Stimulated activated naive CD8-positive, alpha-beta T cell treated with anti-CD3 and anti-CD28 coated beads, Interleukin-15, amount 100 ng/mL, for 72 hours (primary cell): ENCODE measurements at places on chromosomes 13 and 19.

DNA sequence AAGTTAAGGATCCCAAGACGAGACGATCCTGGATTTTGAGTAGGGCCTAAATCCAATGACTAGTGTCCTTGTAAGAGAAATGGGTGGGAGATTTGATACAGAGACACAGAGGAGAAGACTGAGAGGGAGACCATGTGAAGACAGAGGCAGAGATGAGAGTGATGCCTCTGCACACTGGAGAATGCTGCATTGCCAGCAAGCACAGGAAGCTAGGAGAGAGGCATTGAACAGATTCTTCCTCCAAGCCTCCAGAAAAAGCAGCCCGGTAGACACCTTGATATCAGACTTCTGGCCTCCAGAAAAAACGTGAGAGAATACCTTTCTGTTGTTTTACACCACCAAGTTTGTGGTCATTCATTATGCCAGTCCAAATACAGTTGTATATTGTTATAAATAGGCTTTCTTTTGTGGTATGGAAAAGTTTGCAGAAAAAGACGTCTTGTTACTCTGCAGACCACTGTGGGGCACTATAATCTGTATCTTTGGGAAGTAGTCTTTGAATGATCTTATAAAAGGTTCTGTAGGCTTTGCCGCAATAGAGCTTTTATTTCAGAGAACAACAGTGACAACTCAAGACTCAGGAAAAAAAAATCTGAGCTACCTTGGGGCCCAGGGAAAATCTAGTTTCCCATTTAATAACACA is 17.9 kb upstream of the RFC3 start:
- DNase-seq: no peak

DNA sequence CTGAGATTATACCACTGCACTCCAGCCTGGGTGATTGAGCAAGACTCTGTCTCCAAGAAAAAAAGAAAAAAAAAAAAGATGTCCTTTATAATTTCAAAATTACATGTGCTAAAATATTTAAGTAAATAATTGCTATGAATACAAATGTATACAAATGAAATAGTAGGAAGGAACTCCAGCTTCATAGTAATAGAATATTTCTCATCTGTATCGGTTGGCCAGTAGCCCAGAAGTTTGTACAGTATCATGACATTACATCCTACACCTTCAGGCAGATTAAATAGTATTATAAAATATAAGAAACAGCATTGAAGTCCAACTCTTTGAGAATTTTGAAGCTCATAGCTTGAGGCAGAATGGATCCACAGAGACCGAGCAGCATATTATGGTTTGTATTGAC is 36.5 kb upstream of the CLDN10 start:
- DNase-seq: no peak

DNA sequence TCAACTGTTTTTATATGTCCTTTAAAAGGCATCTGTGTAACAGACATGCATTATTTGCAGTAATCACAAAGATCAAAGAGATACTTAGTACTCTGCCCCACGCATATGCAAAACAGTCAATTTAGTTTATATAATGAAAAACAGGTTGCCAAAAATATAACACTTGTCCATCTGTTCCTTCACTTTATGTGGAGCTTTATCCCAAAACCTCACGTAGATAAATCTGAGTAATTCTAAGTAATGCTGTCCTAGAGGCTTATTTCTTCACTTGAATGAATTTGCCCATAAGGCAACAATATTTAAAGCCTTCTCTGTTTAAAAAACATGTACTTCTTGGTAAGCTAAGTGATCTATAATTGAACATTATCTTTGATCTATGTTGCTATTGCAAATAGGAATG is 20.3 kb upstream of the SLITRK6 start:
- no peak for DNase-seq

DNA sequence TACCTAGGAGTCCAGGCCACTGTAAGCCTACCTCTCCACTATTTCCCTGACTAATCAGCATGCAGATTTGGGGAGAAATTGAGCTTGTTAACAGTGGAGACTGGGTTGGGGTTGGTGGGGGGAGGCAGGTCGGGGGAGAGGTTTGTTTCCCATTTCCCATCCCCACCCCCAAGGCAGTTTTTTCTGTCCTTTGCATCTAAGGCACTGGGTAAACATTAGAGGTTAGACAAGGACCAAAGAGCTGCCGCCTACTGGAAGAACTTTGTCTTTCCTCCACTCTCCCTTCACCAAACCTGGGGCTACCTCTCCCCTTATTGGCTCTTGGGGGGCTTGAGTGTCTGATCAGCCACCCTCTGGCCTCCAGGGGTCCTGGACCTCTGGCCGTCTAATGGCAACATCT is 953 bp downstream of the KCNN4 start:
- no peak for DNase-seq

GRCh38 chr19:8643860-8644653 is 13.6 kb downstream of the NFILZ start:
- DNase-seq: no peak

- peak; percentile 29 for DNase-seq
These were observed 546 bp downstream of the TBC1D4 start for GRCh38 chr13:75481176-75482069.
